ENCODE measurements at places on chromosomes 2 and 18.

- no peak for DNase-seq
These were observed 75.1 kb upstream of the TANK start for GRCh38 chr2:161085149-161085548.

- DNase-seq = no peak
These were observed 65.5 kb downstream of the DGKD start for GRCh38 chr2:233419602-233420391.

- DNase-seq = no peak
These were observed 508.3 kb downstream of the TSN start for GRCh38 chr2:122263746-122264145.

- no peak for DNase-seq
These were observed 118.3 kb downstream of the MAP3K20 start for GRCh38 chr2:173193925-173194324.

DNA sequence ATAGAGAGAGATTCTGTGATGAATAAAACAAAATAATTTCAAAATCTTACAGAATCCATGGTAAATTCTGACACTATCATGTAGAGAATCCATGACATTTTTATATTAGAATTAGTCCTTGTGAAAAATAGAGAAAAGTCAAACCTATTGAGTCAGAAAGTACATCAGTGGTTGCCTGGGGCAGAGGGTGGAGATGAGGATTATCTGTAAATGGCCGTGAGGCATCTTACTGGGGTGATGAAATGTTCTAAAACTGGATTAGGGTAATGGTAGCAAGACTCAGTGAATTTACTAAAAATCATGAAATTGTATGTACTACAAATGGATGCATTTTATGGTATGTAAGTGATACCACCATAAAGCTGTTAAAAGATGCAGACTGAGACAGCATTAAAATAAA lies 323.1 kb downstream of the SLC8A1 start:
- DNase-seq = no peak

- DNase-seq = no peak
These were observed 52.3 kb downstream of the PIEZO2 start for GRCh38 chr18:11096839-11097750.

DNA sequence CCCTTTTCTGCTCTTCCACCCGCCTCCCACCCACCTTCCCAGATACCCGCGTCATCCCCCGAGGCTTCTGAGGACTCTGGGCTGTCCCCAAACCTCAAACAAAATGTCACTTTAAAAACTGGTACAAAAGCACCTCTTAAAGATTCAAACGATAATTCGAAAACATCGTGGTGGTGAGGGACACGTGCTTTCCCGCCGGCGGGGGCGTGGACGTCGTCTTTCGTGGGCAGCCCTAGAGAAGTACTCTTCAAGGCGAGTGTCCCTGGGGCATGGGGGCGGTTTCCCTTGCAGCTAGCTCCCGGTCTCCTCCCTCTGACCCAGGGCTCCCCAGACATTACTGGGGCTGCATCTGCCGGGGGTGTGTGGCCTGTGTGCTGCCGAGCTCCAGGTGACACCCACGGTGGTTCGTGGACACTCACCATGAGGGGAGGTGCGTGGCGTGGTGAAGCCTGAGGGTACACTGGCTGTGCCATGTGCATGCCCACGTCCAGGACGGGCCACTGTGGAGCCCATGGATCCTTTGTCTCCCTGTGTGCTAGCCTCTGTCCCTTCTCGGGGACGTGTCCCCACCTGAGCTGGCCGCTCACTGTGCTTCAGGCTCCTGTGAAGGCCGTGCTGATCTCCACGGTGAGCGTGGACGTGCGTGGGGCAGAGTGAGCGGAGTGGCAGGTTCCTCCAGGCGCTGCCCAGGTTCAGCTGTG lies 117.8 kb downstream of the NFATC1 start:
- peak; percentile 2 for DNase-seq

GRCh38 chr2:95179451-95179850 lies 13.8 kb downstream of the ZNF2 start:
- DNase-seq = no peak

GRCh38 chr2:69916106-69916505 lies 1.2 kb downstream of the MXD1 start:
- no peak for DNase-seq

DNA sequence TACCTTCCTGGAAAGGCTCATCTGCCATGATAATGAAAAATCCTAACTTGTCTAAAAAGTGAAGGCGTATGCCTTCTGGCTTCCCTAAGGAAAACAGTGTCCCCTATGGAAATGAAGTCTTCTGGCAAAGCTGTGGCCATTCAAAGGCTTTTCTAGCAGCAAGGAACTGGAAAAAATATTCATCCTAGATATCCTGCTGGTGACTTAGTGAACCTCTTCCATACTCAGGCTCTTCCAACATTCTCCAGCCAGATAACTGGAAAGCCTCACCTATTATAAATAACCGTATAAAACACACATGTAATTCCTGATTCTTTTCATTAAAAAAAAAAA lies 84.7 kb downstream of the RBMS1 start:
- DNase-seq = no peak

GRCh38 chr2:74812787-74813590 lies 20.9 kb upstream of the HK2 start:
- no peak for DNase-seq

DNA sequence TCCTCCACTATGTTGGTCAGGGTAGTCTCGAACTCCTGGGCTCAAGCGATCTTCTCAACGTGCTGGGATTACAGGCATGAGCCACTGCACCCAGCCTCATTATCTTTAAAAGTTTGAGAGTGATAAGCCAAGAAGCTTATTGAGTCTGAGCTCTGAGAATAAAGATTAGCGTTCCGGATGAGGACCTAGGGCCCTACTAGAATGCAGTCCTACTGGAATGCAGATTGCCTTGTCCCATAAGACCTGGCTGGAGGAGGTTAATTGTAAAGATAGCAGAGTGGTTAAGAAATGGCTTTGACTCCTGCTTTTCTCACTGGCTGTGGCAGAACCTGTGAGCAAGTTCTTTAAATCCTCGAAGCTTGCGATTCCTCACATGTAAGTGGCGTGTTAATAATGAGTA lies 4.0 kb downstream of the VWA3B start:
- DNase-seq = no peak

- DNase-seq = no peak
These were observed 367.3 kb upstream of the HS6ST1 start for GRCh38 chr2:128685841-128686496.

DNA sequence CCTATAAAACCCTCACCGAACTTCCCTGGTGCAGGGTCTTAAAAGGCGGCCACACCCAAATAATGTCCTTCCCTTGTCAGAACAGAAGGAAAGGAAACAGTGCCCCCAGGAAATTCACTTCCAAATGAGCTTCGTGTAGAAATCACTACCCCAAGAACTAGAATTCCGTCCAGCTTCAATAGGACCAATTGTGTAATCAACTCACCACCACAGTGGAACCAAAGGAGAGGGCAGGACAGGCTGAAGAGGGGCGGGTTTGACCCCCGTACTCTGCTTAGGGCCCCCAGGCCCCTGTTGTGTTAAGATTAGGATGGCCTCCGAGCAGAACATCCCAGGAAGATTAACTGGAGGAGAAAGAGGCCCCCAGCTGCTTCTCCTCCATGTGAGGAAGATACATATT lies 24.1 kb downstream of the GPR35 start:
- no peak for DNase-seq

- DNase-seq = no peak
These were observed 46.1 kb upstream of the DAPL1 start for GRCh38 chr2:158748926-158749590.

- no peak for DNase-seq
These were observed 21.9 kb upstream of the EXOC6B start for GRCh38 chr2:72847534-72848315.

DNA sequence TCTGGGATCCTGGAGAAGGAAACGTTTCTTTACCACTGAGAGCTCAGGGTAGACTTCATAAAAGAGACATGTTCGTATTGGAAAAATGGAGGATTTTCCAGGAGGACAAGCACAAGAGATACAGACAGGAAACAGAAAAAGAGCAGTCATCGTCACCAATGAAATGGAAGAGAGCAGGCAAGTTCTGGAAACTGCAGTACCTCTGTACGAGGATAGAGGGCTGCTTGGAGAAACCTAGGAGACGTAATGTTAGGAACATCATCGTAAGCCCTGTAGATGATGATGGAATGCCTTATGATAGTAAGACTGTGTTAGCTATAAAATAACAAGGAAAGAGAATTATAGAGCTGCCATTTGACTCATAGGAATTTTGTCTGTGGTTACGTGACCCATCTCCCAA lies 121.1 kb upstream of the KLHL14 start:
- no peak for DNase-seq

GRCh38 chr18:36529747-36530146 lies 232.2 kb downstream of the FHOD3 start:
- no peak for DNase-seq

- DNase-seq = no peak
These were observed 394 bp downstream of the SCYGR3 start for GRCh38 chr2:227614246-227614645.

GRCh38 chr2:171509945-171510731 lies 12.1 kb upstream of the CYBRD1 start:
- no peak for DNase-seq

GRCh38 chr2:12057436-12058166 lies 311.2 kb downstream of the LPIN1 start:
- no peak for DNase-seq

- DNase-seq = no peak
These were observed 128.0 kb upstream of the MSH6 start for GRCh38 chr2:47654790-47655562.

DNA sequence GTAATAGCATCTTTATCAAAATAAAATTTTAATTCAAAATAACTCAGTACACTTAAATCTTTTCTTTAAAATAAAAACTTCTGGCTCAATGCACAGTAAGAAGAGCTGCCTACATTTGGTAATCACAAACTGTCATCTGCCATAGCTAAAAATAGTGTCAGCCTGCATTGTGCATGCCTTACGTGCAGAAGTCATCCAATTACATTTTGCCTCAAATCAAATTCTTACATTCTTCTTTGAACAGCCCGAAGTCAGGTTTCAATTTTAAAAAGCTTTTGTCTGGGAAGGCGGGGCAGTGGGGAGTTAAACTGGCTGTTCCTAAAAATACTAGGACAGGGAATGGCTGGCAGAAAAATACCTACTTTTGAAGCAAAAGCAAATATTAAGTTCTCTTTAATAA lies 51.1 kb downstream of the RTN4 start:
- DNase-seq = no peak

GRCh38 chr18:43161528-43161927 lies 46.0 kb upstream of the RIT2 start:
- DNase-seq = no peak

- no peak for DNase-seq
These were observed 1.1 kb upstream of the TAF4B start for GRCh38 chr18:26225022-26225693.

- no peak for DNase-seq
These were observed 323.5 kb downstream of the CELF4 start for GRCh38 chr18:37242091-37242490.

DNA sequence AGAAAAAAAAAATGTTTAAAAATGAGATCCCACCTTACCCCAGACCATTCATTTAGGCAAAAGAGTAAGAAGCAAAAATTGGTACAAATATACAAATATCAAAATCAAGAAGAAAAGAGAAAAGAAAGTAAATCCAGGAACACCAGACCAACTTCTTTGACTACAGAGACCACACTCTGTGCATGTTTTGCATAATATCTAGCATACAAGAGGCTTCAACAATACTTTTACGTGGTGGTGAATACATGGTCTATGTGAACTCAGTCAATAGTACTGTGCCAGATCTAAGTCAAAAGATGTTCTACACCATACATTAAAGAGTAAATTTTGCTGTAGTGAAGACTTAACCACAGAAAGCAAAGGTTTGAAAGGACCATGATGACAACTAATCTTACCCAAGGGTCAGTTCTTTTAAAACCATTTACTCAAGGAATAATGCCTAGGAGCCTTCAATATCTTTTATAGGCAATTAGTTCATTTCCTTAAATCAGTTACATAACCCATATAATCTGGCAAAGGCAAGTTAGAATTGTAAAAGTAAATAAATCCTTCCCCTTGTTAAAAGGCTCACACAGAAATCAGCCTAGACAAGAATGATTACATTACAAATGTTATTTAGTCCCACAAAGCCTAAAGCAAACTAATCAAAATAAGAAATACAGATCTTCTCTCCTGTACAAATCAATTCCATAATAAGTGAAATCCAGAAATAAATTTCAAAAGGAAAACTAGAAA lies 115.2 kb downstream of the EXOC6B start:
- DNase-seq = no peak

DNA sequence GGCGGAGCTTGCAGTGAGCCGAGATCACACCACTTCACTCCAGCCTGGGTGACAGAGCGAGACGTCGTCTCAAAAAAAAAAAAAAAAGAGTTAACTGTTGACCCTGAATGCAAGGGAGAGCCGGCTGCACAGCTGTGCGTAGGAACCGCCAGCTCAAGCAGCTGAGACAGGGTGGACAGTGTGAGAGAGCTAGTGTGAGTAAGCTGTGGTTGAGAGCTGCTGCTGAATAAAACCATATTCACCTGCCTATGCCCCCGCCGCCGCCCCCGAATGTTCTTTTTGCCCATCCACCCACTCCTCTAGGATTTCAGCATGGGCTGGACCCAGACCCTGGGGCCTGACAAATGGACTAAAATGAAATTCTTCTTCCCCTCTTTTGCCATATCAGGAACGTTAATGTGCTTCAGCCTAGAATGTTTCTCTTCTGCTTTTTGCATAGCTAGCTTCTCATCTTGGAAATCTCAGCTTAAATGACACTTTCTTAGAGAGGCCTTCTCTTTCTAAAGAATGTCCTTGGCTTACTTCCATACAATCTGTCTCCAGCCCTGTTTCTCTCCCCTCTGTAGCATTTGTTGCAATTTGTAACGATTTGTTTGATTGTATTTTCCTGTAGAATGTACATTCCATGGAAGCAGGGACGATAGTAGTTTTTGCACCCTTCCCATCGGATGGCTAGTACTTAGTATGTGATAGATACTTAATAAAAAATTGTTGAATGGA lies 142.7 kb downstream of the KLHL14 start:
- DNase-seq = no peak

- DNase-seq = no peak
These were observed 217.0 kb upstream of the TMEFF2 start for GRCh38 chr2:192411755-192412154.

DNA sequence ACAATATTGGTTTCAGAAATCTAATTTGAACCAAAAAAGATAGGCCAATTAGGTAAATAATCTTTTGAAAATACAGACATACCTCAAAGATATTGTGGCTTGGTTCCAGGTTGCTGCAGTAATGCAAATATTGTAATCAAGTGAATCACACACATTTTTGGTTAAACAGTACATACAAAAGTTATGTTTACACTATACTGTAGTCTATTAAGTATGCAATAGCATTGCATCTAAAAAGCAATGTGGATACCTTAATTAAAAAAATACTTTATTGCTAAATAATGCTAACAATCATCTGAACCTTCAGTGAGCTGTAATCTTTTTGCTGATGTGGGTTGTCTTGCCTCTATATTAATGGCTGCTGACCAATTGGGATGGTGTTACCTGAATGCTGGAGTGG lies 67.3 kb downstream of the KYNU start:
- no peak for DNase-seq

GRCh38 chr2:38635139-38635538 lies 30.8 kb upstream of the GALM start:
- DNase-seq = no peak

GRCh38 chr2:221552291-221552690 lies 19.8 kb downstream of the EPHA4 start:
- DNase-seq = no peak

GRCh38 chr2:8534729-8535468 lies 147.0 kb upstream of the ID2 start:
- DNase-seq = no peak

- no peak for DNase-seq
These were observed 177.6 kb downstream of the ZNF407 start for GRCh38 chr18:74775239-74775638.
